Activated CD4-positive, alpha-beta memory T cell treated with anti-CD3 and anti-CD28 coated beads, Interleukin-2, amount 10 ng/mL, durations not matched to agents 7 days and 5 days (primary cell): ENCODE measurements at places on chromosomes 5 and 9. TPM values are rescaled to one million over a fixed set of nuclear protein-coding genes. Genes with fewer than 3 reads are reported as not detected.

RLN1 gene
- 2.2 TPM for total RNA-seq

C9orf50 gene
- total RNA-seq = not detected

SLC6A7 gene
- total RNA-seq = not detected

SLC4A9 gene
- 0.43 TPM for total RNA-seq

SV2C gene
- total RNA-seq = 0.28 TPM

SRD5A1 gene
- total RNA-seq = 12.4 TPM

SLC45A2 gene
- total RNA-seq = 0.23 TPM

RNF224 gene
- not detected for total RNA-seq

PCDHA9 gene
- not detected for total RNA-seq

TMEM167A gene
- total RNA-seq = 78.4 TPM

DNA sequence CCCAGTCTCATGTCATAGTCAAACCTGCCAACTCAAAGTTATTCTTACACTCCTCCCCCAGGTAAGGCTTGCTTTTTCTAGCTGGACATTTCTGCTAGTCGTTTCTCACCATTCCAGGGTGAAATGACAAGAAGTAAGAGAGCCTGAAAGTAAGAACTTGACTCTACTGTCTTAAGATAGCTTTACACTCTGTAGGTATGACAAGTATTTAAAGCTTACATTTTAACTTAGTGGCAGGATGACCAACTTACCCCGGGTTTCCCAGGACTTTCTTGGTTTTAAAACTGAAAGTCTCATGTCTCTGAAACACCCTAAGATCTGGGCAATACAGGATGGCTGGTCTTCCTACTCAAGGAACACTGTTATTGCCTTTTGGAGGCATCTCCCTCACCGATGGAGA lies 67.5 kb upstream of the PIK3R1 start:
- DNase-seq = no peak
- no peaks in the 10 kb centered on the region for H3K27me3 ChIP-seq
- no peak overlapping the region for H3K27ac ChIP-seq
- H3K4me3 ChIP-seq = no peak overlapping the region
- no peaks in the 10 kb centered on the region for H3K4me1 ChIP-seq

GRCh38 chr5:95858661-95859595 lies 36.4 kb upstream of the GLRX start:
- H3K4me1 ChIP-seq = peaks cover 50% of the 10 kb centered on the region
- H3K27me3 ChIP-seq = no peaks in the 10 kb centered on the region
- H3K36me3 ChIP-seq = no peaks in the 10 kb centered on the region
- peak overlapping the region; percentile 28 for H3K27ac ChIP-seq
- peak; percentile 92 for DNase-seq
- H3K4me3 ChIP-seq = peak overlapping the region; percentile 43

DNA sequence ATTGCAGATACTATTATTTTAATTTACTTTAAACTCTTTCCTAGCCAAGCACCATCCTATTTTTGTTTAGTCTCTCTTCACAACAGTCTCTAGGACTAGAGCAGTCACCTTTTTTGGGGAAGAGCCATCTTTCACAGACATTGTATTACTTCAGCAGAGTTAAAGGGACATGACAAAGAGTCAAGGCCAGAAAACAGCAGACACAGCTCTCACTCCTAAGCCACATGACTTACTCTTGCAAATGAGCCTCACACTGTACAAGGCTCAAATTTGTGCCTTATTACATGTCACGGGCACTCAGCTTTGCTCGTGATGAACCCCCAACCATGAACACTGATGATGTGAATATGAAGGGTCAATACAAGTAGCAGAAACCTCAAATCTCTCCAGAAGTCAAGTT lies 104.3 kb downstream of the ZNF608 start:
- H3K27me3 ChIP-seq = peaks cover 25% of the 10 kb centered on the region
- H3K36me3 ChIP-seq = no peaks in the 10 kb centered on the region
- no peak overlapping the region for H3K27ac ChIP-seq

GRCh38 chr9:137127301-137128157 lies 11.4 kb upstream of the GRIN1 start:
- DNase-seq = peak; percentile 57
- H3K27ac ChIP-seq = peak overlapping the region; percentile 91
- no peaks in the 10 kb centered on the region for H3K36me3 ChIP-seq
- peaks cover 1% of the 10 kb centered on the region for H3K27me3 ChIP-seq

- H3K36me3 ChIP-seq = no peaks in the 10 kb centered on the region
- H3K4me3 ChIP-seq = no peak overlapping the region
- H3K4me1 ChIP-seq = no peaks in the 10 kb centered on the region
- DNase-seq = no peak
- no peak overlapping the region for H3K27ac ChIP-seq
These were observed 127.9 kb downstream of the ADAMTS2 start for GRCh38 chr5:179217356-179217755.

DNA sequence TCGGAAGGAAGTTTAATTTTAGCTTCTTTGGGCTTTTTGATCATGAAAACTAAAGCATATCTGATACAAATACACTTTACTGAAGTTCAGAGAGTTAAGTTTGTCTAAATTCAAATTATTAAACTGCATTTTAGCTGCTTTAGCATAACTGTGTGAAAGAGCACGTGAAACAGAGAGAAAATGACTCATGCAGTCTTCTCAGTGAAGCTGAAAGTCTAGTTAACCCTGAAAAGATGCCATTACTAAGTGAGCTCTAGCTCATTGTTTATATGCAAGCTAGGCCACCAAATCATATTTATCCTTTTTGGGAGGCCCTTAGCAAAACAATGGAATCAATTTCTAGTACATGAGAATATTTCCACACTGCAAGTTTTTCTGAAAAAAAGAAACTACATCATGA lies 27.6 kb downstream of the TPD52L3 start:
- peaks cover 21% of the 10 kb centered on the region for H3K4me1 ChIP-seq
- H3K36me3 ChIP-seq = no peaks in the 10 kb centered on the region
- peaks cover 11% of the 10 kb centered on the region for H3K27me3 ChIP-seq
- H3K4me3 ChIP-seq = no peak overlapping the region
- DNase-seq = no peak

DNA sequence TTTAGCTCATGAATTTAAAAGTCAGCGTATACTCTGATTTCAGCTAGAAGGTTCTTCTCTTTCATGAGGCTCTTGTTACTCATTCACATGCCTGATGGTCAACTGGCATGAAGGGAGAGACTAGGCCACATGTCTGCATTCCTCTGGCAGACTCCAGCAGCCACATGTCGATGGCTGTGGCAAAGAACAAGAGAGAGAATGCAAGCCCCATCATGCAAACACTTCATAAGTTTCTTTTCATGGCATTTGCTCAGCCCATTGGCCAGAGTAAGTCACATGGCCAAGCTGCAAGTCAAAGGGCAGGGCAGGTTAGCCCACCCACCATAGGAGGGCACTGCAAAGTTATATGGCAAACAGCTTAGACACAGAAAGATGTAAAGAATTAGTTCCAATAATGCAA lies 5.4 kb downstream of the KCNV2 start:
- H3K27ac ChIP-seq = no peak overlapping the region
- H3K27me3 ChIP-seq = no peaks in the 10 kb centered on the region
- DNase-seq = peak; percentile 18
- no peaks in the 10 kb centered on the region for H3K4me1 ChIP-seq

DNA sequence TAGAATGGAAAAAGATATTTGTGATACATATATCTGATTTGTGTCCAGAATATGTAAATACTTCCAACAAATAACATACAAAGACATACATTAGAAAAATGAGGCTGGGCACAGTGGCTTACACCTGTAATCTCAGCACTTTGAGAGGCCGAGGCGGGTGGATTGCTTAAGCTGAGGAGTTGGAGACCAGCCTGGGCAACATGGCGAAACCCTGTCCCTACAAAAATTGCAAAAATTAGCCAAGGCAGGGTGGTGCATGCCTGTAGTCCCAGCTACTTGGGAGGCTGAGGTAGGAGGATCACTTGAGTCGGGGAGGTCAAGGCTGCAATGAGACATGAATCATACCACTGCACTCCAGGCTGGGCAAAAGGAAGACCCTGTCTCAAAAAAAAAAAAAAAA lies 46.1 kb upstream of the CDC42SE2 start:
- no peak overlapping the region for H3K27ac ChIP-seq
- peaks cover 41% of the 10 kb centered on the region for H3K4me1 ChIP-seq
- no peak for DNase-seq
- H3K4me3 ChIP-seq = no peak overlapping the region
- no peaks in the 10 kb centered on the region for H3K27me3 ChIP-seq

DNA sequence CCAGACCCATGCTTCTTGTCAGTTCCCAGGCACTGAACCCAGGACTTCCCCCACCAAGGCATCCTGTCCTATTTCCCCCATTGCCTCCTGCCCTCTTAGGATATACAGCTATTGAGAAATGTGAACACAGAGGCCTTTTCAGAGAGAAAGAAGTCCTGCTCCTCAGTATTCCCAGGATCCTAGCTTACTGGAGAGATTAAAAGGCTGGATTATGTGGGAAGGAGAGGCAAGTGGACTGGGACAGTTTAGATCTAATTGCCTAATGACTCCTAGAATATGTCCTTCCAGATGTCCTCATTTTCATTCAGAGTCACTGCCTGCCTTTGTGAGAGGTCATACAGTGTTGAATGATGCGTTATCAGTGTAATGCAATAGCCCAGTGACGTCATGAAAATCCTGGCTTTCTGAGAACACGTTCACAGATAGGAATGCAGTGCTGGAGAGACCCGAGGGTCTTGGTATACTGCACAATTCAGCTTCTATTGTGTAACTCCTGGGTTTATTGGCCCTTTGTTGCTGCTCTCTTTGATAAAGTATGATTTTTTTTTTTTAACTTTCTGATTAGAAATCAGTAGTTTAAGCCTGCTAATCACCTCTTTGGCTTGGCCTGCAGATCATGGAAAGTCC lies 26.2 kb downstream of the WWC1 start:
- H3K27me3 ChIP-seq = no peaks in the 10 kb centered on the region
- DNase-seq = no peak
- no peaks in the 10 kb centered on the region for H3K4me1 ChIP-seq
- no peak overlapping the region for H3K27ac ChIP-seq

- no peaks in the 10 kb centered on the region for H3K27me3 ChIP-seq
- no peaks in the 10 kb centered on the region for H3K4me1 ChIP-seq
- no peak overlapping the region for H3K27ac ChIP-seq
- no peak for DNase-seq
- H3K4me3 ChIP-seq = no peak overlapping the region
These were observed 150.3 kb downstream of the RASEF start for GRCh38 chr9:82912645-82913044.

DNA sequence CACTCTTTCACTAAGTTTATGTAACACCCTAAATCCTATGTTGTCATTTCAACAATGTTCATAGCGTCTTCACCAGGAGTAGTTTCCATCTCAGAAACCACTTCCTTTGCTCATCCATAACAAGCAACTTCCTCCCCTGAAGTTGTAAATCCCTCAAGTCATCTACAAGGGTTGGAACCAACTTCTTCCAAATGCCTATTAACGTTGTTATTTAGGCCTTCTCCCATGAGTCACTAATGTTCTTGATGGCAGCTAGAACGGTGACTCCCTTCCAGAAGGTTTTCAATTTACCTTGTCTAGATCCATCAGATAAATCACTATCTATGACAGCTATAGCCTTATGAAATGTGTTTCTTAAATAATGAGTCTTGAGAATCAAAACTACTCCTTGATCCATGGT lies 73.3 kb upstream of the TARS1 start:
- H3K36me3 ChIP-seq = no peaks in the 10 kb centered on the region
- H3K27me3 ChIP-seq = no peaks in the 10 kb centered on the region
- peaks cover 2% of the 10 kb centered on the region for H3K4me1 ChIP-seq
- DNase-seq = no peak
- no peak overlapping the region for H3K4me3 ChIP-seq
- no peak overlapping the region for H3K27ac ChIP-seq

DNA sequence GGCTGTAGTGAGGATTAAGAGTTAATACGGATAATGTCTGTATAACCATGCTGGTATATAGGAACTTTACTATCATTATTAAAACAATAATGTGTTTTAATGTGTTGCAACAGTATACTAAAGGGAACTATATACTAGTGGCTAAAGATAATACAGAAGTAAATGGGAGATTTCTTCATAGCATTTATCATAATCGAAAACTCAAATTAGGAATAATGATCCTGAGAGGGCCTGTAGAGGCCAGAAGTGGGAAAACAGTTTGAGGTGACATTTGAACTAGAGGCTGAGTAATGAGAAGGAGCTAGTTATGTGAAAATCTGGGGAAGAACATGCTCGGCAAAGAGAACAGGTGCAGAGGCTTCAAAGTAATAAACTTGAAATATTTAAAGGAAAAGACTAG lies 2.9 kb downstream of the TCERG1 start:
- no peak overlapping the region for H3K4me3 ChIP-seq
- peaks cover 10% of the 10 kb centered on the region for H3K36me3 ChIP-seq
- no peak for DNase-seq
- no peak overlapping the region for H3K27ac ChIP-seq
- peaks cover 49% of the 10 kb centered on the region for H3K4me1 ChIP-seq

GRCh38 chr9:104931256-104931655 lies 3.3 kb upstream of the ABCA1 start:
- no peak overlapping the region for H3K27ac ChIP-seq
- no peak overlapping the region for H3K4me3 ChIP-seq
- peaks cover 21% of the 10 kb centered on the region for H3K27me3 ChIP-seq

- peaks cover 12% of the 10 kb centered on the region for H3K27me3 ChIP-seq
- H3K27ac ChIP-seq = no peak overlapping the region
These were observed 4.1 kb upstream of the RBM27 start for GRCh38 chr5:146199176-146199815.

DNA sequence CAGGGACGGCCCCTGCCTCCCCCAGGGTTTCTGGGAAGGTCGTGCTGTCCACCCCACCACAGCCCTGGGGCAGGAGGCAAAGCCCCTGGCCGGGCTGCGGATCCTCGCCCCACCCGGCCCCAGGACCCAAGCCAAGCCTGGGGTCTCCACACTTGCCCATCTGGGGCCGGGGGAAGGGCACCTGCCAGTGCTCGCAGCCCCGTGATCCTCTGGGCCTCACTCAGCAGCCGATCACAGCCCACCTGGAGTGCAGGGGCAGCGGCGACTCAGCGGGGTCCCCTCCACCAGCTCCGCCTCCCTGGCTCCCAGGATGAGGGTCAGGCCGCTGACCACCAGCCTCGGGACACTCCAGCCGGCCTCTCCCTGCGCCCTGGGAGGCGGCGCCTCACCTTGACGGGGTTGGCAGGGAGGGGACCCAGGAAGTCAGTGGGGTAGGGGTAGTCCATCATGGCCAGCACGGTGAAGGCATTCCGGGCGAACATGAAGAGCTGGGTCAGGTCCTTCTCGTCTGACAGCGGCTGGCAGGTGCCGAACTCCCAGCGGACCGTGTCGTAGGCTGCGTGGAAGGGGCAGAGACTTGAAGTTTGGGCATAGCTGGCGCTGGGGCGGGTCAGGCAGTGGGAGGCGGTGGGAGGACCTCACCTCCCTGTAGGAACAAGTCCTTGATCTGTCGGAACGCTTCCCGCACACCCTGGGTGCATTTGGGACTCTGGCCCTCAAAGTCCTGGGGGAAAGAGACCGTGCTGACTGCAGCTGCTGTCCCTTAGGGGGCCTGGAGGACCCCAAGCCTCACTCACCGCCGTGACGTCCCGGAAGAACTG lies 1.8 kb downstream of the DPP7 start:
- no peak for DNase-seq
- H3K27ac ChIP-seq = no peak overlapping the region
- H3K36me3 ChIP-seq = peaks cover 15% of the 10 kb centered on the region
- peaks cover 3% of the 10 kb centered on the region for H3K4me1 ChIP-seq
- H3K27me3 ChIP-seq = no peaks in the 10 kb centered on the region
- H3K4me3 ChIP-seq = peak overlapping the region; percentile 69
